ENCODE measurements at places on chromosomes 2 and 18.

- no peak overlapping the region for H3K27ac ChIP-seq
- H3K27me3 ChIP-seq, result no peaks in the 10 kb centered on the region
- DNase-seq, result no peak
- no peak overlapping the region for H3K4me3 ChIP-seq
- no peaks in the 10 kb centered on the region for H3K4me1 ChIP-seq
- no peaks in the 10 kb centered on the region for H3K36me3 ChIP-seq
Observed at GRCh38 chr2:190765386-190766173, 115.0 kb upstream of the GLS start.

DNA sequence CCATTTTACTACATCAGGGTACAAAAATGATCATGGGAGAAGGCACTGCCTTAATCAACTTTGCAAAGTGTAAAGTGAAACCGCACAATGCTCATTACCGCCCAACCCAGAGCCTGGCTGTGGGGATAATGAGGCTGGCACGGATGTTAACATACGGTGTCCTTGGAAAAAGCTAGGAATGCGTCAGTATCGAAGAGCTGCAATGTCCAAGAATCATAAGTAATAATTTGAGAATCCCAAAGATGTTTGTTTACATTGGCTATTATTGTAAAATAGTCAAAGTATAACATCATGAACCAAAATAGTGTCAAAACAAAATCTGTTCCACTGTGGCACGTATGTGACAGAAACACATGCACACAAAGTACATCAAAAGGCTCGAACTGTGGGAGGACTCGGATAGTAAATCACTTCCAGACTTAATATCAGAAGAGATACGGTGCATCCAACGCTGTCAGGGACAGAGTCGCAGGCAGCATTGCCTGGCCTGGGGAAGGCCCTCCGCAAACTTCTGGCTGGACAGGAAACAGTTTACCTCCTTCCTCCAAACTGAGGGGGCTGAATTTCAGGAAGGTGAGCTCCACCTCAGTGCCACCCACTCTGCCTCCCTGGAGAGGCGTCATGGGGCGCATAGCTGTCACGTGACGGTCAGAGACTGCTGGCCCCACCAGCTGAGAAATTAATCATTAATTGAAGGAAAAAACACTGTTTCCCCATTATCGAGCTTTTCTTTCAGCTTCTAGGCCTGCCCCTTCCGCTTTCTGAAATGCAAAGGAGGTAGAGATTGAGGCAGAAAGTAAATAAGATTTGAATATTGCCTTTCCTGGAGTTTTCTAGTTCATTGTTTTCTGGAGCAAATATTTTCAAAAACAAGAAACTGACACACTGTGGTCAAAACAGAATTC is 1.8 kb upstream of the ID2 start:
- H3K27me3 ChIP-seq, result peaks cover 28% of the 10 kb centered on the region
- peak overlapping the region; percentile 87 for H3K27ac ChIP-seq
- H3K36me3 ChIP-seq, result peaks cover 42% of the 10 kb centered on the region

GRCh38 chr18:51135795-51136194 is 61.7 kb downstream of the MEX3C start:
- no peak overlapping the region for H3K27ac ChIP-seq
- H3K4me1 ChIP-seq, result no peaks in the 10 kb centered on the region
- no peaks in the 10 kb centered on the region for H3K27me3 ChIP-seq
- DNase-seq, result no peak
- no peak overlapping the region for H3K4me3 ChIP-seq

GRCh38 chr2:174694196-174694878 is 69.9 kb downstream of the CHRNA1 start:
- H3K27ac ChIP-seq, result no peak overlapping the region
- peaks cover 6% of the 10 kb centered on the region for H3K4me1 ChIP-seq
- DNase-seq, result no peak
- no peak overlapping the region for H3K4me3 ChIP-seq
- H3K36me3 ChIP-seq, result no peaks in the 10 kb centered on the region

DNA sequence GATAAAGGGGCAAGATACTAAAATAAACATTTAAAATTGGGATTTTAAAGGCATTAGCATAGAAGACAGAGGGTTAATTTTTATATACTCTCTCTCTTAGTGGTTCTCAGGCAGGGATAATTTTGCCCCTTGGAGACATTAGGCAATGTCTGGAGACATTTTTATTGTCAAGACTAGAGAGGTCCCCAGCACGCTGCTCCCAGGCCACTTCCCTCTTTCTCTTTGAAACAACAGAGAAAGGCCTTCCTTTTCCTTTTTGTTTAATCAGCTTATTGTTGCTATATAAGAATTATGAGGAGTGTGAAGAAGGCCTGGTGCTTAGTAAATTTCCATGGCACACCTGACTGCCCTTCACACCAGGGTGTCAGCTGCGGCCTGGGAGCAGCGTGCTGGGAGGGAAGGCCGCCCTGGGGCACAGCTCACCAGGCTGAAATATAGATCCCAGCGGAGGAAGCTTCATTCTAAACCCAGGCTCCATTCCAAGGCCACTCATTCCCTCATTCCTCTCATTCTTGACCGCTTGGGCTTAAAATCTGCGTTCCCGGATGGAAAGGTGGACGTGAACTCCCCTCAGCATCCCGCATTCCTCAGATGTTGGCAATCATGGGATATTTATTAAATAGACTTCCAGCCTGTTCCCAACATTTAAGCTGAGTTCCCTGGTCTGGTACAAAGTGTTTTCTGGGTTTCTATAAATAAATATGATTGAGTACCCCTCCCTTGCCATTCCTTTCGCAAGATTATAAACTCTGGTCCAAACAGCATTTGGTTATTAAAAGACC is 22.5 kb downstream of the SLC14A2 start:
- H3K27ac ChIP-seq, result no peak overlapping the region
- H3K4me1 ChIP-seq, result no peaks in the 10 kb centered on the region
- H3K4me3 ChIP-seq, result no peak overlapping the region
- H3K36me3 ChIP-seq, result no peaks in the 10 kb centered on the region
- H3K27me3 ChIP-seq, result peaks cover 8% of the 10 kb centered on the region
- DNase-seq, result no peak
